ENCODE measurements at places on chromosomes 7 and 10.

DNA sequence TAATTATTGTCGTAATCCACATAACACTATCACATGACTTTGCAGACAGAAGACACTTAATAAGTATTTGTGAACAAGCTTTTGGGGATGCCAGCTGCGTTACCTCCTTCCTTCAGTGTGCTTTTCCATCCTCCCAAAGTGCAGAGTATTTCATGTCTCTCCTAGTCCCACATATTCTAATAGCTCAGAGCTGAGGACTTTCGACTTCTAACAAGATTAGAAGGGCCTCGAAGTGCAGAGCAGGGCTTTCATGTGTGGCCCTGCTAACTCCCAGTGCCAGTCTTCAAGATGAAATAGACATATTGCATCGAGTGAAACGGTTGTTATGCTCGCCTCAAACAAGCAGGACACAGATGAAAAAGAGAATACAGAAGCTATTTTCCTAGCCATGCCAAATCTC lies 125.7 kb upstream of the RNF32 start:
- DNase-seq = no peak

DNA sequence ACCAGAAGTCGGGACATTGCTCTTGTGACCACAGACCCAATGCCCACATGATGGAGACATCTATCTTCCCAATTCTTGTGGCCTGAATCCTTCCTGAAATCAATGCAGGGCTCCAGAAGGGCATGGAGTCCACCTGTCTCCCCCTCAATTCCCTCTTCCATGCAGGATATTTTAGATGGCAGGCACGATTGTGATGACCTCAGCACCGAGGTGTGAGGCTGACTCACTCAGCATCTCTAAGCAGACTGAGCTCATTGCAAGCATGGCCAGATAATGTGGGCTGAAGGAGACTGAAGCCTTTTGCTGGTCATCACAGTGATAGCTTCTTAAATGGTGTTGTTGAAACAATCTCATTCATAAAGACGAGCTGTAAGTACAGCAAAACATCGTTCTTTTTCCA lies 374.9 kb upstream of the PODXL start:
- no peak for DNase-seq

DNA sequence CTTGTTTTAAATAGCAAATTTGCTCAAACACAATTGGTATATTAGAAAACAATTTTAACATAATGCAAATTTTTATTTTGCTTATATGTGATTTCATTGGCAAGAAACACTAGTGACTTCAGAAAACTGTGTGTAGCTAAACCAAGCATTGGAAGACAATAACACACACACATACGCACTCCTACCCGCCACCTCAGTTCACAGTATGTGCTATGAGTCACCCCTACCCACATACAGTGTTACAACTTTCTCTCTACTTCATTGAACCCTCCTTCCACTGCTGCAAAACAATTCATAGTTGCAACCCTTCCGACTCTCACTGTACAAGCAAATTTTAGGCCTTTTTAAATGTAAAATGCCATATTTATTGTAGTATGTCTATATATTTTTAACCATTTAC lies 119.9 kb upstream of the THSD7A start:
- DNase-seq = no peak

- DNase-seq = no peak
These were observed 34.6 kb downstream of the ZEB1 start for GRCh38 chr10:31353574-31353973.

DNA sequence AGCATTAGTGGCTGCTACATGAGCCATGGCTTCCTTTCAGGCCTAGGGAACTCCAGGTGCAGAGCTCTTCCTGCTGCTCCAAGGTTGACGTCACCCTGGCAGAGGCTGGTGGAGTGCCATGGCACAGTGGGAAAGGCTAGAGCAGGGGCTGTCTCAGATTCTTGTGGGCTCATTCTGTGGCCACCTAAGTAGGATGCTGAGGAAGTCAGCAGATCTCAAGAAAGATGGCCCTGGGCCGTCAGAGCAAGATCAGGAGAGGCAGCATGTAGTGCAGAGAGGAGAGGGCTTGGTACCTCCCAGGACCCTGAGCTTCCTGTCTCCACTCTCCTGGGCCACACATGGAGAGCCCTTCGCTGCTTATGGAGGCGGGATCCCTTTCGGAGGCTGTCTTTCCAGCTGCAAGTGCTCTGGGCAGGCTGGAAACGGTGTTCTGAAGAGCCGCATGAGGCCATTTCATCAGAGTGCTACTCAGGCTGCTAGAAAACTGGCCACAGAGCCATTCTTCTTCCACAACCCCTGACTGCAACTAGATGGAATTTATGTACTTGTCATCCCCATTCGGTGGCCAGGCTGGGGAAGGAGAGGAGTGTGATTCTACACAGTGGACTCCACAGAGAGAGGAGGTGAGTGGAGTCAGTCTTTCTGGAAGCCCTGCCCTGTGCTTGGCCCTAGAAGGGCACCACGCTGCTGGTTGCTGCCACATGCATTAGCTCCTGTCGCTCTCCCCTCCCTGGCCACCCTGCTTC lies 304.2 kb downstream of the RPS24 start:
- DNase-seq = no peak

DNA sequence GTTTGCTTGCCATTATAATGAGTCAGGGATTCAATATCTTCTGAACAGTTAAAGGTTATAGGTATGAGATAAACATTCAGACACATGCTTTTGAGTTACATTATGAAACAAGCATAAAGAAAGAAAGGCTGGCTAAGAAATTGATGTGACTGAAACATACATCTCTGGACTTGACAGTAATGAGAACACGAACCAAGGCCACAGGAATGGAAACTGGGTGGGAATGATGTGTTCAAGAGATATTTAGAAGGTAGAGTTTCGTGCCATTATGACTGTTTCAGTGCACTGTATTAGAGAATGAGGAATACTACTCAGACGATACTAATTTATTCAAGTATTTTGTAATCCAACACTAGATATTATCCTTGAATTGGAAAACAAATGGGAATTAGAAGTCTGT lies 332.1 kb upstream of the MAGI2 start:
- DNase-seq = no peak
